NCI-H2171 treated with DMSO at 0.1 percent for 48 hours (cell line): ENCODE measurements at places on chromosomes 4 and X.
A peak's percentile ranks its signal among the peaks of the same experiment; 100 is the strongest.

DNA sequence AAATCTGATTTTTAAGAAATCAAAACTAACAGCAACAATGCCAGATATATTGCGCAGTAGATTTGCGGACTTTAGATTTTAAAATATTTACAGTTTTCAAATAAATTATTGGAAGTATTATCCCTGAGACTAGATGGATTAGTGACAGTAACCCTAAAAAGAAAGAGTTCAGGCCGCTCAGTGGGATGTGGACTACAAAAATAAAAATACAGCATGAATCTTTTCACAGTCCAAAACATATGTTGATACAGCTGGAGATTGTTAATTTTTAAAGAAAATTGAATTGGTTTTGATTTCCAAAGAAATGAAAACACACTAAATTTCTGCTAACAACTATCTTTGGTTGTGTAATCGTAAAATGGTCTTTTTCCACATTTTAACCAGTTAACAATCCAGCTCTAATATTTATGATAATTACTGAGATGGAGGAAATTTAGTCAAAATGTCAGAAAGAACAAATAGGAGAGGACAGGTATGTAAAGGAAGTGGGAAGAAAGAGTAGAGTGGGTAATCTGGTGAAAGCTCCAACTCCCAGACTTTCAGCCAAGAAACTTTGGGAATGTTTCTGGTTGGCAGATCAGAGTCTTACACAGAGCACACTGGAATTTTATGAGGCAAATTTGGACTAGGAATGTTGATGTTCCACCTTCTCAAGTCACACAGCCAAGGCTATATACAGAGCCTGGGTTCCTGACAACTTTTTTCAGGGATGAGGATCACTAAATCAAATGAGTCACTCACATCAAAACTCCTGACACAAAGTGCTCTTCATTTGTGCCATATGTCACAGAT lies 15.1 kb downstream of the C4orf36 start:
- DNase-seq: no peak

- no peak for DNase-seq
Observed at GRCh38 chr4:77126809-77127208, 30.2 kb upstream of the CCNG2 start.

DNA sequence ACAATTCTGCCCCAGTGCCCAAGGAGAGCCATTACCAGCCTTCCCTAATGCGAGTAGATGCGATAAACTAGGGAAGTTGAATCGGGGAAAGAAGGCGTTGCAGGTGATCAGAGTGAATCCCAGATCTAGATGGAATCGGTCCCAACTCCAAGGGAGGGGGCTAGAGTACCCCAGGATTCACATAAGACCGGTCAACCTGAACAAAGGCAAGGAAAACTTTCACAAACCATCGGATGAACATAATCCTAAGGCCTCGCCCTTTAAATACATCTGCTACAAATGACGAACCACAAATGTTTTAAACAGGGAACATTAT lies 11.2 kb upstream of the ZCCHC13 start:
- no peak for DNase-seq

- no peak for DNase-seq
Observed at GRCh38 chr4:68489338-68489737, 42.1 kb downstream of the TMPRSS11E start.

- no peak for DNase-seq
Observed at GRCh38 chrX:47169273-47169672, 24.3 kb downstream of the RBM10 start.

DNA sequence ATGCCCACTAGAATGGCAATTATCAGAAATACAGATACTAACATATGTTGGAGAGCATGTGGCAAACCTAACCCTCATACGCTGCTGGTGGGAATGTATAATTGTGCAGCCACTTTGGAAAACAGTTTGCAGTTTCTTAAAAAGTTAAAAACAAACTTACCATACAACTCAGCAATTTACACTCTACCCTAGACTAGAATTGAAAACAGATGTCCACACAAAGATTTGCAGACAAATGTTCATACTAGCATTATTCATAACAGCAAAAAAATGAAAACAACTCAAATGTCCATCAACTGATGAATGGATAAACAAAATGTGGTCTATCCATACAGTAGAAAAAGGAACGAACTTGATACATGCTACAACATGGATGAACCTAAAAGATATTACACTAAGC lies 64.4 kb downstream of the SLC9A7 start:
- DNase-seq: no peak

GRCh38 chrX:21991504-21991903 lies 40.6 kb upstream of the PHEX start:
- no peak for DNase-seq

DNA sequence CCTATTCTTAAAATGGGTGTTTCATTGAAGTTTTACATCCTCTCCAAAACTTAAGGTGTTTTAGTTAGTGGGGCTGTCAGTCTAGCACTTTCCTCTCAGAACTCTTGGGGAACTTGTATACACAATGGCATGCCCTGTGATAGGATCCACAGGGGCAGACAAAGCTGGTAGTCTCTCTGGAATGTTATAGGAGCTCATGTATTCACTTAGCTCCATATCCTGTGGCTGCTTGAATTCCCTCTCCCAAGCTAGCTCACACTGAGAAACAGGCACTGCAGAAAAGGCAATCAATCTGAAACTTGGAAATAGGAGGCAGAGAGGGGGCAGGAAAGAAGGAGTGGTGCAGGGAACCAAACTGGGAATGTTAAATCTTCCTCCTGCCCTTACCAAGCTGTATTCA lies 26.3 kb upstream of the ARMCX2 start:
- DNase-seq: no peak

GRCh38 chr4:169940460-169940859 lies 85.7 kb downstream of the MFAP3L start:
- no peak for DNase-seq

DNA sequence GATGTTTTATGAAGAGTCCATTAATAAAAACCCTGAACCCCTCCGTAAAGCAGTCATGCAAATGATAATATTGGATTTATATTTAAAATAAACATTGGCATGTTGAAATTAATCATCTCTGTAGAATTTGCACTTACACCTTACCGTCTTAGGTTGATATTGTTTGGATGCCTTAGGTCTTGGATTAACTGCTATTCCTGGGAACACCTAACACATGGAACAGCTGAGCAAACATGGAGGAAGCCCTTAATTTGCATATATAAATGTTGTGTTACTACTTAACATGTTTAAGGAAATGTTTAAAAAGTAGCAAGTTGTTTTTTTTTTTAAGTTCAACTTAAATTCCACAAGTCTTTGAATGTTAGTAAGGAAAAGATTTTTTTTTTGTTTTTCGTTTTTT lies 62.5 kb downstream of the NSD2 start:
- DNase-seq: no peak

DNA sequence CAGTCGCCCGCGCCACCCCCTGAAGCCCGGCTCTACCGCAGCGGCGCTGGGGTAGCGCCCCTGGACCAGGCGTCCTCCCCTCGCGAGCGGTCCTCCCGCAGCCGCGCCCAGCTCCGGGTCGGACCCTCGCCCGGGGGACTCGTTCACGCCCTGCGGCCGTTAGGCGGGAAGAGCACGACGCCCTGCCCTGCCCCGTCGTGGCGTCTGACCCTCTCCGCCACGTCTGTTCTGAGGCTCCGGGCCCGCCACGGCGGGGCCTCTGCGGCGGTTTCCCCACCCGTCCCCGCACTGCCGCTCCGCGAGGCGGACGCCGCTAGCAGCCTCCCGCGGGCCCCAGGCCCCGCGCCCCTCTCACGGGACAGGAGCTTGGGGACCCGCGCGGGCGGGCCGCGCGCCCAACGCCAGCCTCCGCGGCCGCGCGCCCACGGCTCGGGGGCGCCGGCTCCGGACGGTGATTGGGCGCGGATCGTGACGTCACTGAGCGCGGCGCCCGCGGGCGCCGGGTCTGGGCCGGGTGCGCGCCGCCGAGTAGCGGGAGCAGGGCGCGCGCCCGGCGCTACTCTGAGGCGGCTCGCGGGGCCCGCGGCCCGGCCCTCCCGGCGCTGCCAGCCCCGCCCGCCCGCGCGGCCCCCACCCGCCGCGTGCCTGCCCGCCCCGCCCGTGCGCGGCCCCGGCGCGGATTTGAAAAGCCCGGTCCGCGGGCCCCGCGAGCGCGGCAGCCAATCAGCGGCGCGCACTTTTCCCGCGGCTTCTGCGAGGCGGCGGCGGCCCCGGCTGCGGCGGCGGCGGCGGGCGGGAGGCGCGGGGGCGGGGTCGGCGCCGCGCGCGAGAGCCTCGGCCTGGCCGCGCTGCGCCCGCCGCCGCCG lies at the start of gene NSD2:
Gene NSD2 (plus strand): TSS at position 816 of the 866 bp plus-strand sequence. CDS start 29,262 bp downstream, outside the sequence.
- DNase-seq: peak; percentile 70

DNA sequence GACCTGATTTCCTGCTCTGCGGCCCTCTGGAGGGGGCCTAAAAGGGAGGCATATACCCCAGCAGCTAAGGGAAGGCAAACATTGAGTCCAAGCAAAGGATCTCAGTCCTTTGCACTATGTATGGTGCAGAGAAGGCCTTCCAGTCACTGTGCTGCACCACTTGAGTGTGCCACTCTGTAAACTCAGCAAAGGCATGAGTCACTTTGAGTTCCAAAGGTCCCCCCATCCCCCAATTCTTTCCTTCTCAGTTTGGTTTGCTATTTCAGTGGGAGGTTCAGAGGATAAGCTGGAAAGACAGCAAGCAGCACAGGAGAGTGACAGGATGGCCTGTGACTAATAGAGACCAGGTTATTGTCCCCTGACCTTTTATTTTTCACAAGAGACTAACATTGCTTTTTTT lies 131.3 kb downstream of the FHDC1 start:
- DNase-seq: no peak

GRCh38 chr4:17316566-17316965 lies 195.3 kb downstream of the QDPR start:
- no peak for DNase-seq
